HTR-8/SVneo (cell line): ENCODE measurements at places on chromosomes 2 and 18.

DNA sequence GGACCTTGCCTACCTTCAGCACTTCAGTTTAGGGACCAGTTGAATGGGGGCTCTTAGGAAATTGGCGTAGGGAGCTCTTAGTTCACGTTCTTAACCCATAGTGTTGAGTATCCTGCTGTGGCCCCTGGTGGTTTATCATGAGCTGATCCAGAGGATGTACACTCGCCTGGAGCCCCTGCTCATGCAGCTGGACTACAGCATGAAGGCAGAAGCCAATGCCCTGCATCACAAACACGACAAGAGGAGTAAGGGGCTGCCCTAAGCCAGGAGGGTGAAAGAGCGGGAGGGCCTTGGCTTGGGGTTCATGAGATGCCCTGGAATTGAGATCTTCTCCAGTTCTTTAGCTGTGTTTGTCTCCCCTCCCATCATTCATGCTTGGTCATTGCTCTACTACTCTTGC is 2.9 kb downstream of the RETREG2 start:
- DNase-seq, result no peak

DNA sequence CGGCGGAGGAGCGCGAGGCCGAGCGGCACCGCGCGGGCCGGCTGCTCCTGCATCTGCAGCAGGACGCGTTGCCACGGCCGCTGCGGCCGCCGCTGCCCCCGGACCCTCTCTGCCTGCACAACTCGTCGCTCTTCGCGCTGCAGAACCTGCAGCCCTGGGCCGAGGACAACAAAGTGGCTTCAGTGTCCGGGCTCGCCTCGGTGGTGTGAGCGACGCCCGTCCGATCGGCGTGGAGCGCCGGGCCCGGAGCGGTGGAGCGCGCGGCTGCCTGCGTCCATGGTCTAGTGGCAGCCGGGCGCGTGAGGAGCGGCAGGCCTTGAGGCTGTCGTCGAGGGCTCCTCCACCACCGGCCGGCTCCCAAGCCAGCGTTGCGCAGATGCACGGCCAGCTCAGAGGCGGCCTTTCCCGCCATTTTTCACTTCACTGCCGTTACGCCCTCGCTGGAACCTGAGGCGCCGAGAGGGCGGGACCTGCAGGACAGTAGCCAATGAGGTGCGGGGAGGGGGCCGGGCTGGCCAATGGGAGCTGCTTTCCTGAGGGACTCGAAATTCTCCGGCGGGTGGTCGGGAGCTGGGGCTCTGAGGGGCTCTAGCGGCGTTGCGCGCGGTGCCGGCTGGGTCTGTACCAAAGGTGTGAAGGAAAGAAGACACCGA is 1.9 kb downstream of the TLX2 start:
- no peak for DNase-seq

DNA sequence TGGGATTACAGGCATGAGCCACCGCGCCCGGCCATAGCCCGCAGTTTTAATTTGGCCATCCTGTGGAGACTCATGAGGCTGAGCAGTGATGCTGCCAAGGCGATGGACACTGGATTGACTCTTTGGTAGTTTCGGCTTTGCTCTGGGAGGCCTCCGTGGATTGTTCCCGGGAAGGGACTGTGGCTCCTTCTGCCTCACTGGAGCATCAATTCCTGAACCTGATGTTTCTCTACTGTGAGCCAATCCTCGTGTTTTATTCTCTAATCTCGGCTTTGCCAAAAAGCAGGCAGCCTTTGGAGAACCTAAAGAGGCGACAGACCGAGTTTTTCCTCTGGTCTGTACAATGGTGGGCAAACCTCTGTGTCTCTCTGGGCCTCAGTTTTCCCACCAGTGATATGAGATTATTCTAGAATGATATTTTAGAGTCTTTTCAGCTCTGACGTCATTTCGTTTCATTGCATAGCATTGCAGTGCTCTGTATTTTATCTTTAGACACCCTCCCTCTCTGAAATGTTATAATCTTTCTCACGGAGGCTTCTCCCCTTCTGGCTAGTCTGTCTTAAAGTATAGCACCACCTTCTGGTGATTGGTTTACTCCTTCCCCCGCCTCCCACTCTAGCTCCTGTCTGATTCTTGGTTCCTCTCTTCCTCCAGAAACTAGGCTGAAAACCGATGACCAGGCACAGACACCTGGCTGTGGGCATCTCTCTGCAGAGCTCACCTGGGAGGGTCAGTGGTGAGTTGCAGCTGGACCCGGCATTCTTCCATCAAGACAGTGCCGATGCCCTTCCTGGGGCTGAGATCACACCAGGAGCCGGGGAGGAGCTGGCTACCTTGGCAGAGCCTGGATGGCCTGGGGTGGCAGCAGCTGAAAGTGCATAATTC is 341.3 kb downstream of the MYCN start:
- no peak for DNase-seq

DNA sequence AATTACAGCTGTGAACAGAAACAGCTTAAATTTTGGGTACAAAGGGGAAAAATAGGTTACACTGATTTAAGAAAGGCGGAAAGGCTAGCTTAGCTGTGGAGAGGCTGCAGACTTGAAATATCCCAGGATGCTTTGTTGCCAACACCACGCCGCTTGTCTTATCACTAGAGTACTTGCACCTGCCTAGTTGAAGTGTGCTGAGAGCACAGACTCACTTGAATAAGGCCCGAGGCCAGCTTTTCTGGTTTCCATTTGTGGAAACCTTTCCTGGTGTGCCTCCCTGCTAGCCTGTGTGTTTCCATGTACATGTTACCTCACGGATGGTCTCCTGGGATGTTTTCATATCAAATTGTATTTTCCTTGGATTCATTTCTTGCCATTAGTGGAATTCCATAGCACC is 3.2 kb downstream of the CABLES1 start:
- no peak for DNase-seq

DNA sequence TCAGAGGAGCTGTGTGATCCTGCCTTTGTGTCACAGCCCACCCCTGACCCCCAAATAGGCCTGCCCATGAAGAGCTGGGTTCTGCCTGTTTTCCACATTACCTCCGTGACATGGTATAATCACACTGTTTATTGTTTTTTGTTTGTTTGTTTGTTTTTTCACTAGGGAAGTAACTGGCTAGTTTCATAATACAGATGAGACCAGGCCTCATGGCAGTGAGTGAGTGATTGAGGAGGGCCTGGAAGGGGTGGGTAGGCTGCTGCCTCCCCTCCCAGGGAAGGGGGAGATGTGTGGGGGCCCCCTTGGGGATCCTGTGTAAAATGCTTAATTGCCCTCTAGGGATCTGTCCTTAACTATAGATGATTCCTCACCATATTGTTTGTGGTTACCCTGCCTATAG is 190.5 kb downstream of the LDLRAD4 start:
- no peak for DNase-seq

- no peak for DNase-seq
These were observed 45.4 kb upstream of the RHOB start for GRCh38 chr2:20401489-20401835.

- no peak for DNase-seq
These were observed 40.1 kb upstream of the AKAIN1 start for GRCh38 chr18:5237083-5237722.

DNA sequence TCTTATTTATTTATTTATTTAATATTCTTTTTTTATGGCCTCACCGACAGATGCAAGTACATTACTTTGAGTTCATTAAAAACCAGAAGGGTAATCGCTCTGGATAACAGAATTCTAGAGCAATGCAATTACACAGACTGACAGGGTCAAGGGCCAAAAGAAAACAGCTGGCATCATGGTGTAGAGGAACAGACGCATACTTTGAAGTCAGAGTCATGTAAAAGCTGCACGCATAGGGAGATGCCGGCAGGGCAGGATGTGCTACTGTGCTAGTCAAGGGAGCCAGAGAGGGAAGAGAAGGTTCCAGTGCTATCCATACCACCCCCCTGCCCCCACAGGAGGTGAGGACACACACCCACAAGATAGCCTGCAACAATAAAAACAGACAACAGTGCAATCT is 115.2 kb upstream of the TFCP2L1 start:
- no peak for DNase-seq
